ENCODE measurements at places on chromosomes 4 and X.

DNA sequence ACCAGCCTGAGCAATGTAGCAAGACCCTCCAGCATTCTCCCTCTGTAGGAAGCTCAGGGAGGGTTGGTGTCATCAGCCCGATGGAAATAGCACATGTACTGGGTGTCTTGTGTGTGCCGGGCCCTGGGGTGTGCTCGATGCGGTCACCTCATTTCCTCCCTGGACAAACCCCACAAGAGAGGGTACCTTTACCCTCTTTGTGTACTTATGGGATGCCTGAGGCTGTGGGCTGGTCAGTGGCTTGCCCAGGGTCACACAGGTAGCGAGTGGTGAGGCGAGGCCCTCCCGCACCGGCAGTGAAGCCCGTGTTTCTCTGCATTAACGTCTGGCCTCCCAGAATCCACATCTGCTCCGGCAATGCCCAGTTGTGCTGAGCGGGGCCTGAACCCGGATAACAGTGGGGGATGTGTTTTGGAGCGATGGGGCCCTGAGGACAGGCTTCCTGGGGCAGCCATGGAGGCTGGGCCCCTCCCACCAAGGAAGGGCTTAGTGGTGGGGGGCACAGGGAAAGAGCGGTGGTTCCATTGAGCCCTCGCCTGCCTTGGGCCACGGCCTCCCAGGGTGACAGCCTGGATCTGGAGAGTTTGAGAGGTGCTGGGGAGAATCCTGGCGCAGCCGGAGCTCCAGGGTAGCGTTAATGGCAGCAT, 8.1 kb downstream of the PSAPL1 start:
- no peak for DNase-seq

DNA sequence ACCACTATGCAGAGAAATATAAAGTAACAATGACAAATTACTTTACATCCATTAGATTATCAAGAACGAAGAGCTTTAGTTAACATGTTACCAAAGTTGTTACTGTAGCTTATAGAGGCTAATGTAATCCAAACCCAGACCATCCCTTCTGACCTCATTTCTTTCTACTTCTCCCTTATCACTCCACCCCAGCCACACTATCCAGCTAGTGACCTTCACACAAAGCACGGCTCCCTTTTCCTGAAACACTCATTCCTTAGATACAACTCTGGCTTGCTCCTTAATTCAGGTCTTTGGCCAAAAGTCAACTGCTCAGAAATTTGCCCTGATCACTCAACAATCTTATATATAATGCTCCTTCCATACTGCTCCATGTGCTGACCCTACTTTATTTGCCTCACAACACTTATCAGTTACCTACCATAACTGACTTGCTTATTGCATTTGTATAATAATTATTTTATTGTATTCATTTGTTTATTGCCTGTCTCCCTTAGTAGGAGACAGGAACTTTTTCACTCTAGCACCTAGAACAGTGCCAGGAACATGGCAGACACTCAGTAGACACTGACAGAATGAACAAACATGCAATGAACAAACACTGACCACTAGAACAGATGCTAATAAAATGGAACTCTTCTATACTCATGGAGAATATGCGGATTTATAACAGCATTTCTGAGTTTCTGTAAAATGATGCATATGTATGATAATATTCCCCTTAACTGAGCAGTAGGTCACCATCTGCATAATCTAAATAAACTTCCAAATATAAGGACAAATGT, 67.6 kb downstream of the EIF4E start:
- no peak for DNase-seq

GRCh38 chrX:2693113-2694002, 2.3 kb downstream of the CD99 start:
- DNase-seq: no peak

DNA sequence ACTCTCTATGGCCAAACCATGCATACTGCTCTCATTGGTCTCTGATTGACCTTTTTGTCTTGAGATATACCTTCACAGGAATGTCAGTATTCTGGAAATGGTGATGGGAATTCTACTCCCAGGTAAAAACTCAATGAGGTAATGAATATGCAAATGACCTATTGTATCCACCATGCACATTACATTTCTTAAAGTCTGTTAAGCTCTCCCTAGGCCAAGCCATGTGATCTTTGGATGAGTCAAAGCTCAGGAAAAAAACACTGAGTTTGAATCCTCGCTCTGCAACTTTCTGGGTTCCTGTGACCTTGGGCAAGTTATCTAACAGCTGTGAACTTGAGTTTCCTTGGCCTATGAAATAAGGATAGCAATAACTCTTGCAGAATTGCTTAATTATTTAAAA, 175.4 kb downstream of the PPP1R2C start:
- DNase-seq: no peak

- DNase-seq: peak; percentile 24
Measured at GRCh38 chrX:68999356-68999755, 165.9 kb downstream of the PJA1 start.

- DNase-seq: no peak
Measured at GRCh38 chr4:24570574-24571236, 13.6 kb downstream of the DHX15 start.

- DNase-seq: peak; percentile 84
Measured at GRCh38 chr4:71550220-71551165, 211.7 kb downstream of the SLC4A4 start.

GRCh38 chr4:113548303-113548702, 213.2 kb downstream of the CAMK2D start:
- no peak for DNase-seq
